ENCODE measurements at places on chromosomes 13 and 19.
A peak's percentile ranks its signal among the peaks of the same experiment; 100 is the strongest.

- no peak for DNase-seq
Observed at GRCh38 chr13:52695856-52696255, 43.2 kb downstream of the SUGT1 start.

GRCh38 chr13:29957320-29957719 lies 106.9 kb upstream of the UBL3 start:
- no peak for DNase-seq

- no peak for DNase-seq
Observed at GRCh38 chr19:50432221-50433028, at the start of gene MYBPC2. Gene MYBPC2 (plus strand): TSS chr19:50432892. CDS start chr19:50432954, 62 bp downstream.

- no peak for DNase-seq
Observed at GRCh38 chr19:49567861-49568441, 12.4 kb downstream of the NOSIP start.

- no peak for DNase-seq
Observed at GRCh38 chr19:4671185-4671851, 1.2 kb upstream of the MYDGF start.

- DNase-seq: no peak
Observed at GRCh38 chr19:5074830-5075394, 106.0 kb downstream of the KDM4B start.

DNA sequence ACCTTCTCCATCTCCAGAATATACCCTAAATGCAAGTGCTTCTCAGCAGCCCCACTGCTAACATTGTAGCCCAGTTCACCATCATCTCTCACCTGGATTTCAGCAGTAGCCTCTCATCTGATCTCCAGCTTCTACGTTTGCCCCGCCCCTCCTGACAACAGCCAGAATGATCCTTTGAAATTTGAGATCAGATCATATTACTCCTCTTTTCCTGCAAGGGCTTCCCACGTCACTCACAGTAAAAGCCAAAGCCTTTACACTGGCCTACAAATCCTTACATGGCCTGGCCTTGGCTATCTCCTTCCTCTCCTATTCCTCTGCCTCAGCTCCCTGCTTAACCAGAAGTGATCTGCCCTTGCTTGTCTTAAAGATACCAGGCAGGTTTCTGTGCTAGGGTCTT lies 94.3 kb upstream of the NBEA start:
- DNase-seq: no peak

DNA sequence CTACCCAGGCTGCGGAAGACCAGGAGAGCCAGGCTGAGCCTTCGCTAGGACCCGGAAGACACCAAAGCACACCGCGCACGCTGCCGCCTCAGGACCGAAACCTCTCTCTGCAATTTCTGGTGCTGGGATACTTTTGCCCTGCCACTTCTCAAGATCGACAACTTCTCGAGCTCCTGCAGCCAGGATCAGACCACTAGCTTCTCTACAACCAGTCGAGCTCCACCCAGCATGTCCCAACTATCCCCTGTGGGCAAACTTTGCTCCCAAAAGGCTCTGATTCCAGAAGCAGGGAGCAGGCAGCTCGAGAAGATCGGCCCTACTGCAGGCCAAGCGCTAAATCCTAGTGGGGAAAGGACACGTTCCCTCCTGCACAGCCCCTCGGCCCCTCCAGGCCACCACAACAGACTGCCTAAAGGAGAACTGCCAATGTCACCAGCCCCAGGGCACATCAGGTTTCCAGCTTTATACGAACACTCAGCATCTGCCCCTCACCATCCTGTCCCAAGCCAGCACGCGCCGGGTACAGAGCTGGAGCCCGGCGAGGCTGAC lies 979 bp downstream of the AKAP8 start:
- DNase-seq: peak; percentile 28

GRCh38 chr19:574658-575526 lies 2.5 kb downstream of the BSG start:
- DNase-seq: no peak

DNA sequence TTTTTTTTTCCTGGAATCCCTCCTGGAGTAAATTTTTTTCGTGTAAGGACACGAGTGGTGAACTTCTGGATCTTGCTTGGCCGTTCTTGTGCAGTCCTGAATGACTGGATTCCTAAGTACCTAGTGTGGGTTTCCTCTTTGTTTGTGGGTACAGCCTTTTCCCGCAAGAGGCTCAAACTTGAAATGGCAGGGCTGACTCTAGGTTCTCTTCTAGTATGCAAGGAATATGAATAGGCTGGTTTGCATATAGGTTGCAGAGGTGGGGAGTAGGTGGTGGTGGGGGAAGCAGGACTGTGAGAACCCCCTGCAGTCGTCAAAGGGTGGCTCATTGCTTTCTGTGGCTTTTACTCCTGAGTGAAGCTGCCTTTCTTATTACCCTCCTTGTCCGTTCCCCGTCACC lies 13.6 kb downstream of the UBAC2 start:
- DNase-seq: no peak

GRCh38 chr13:48266150-48266549 lies 33.1 kb downstream of the ITM2B start:
- DNase-seq: no peak

GRCh38 chr13:111278258-111278657 lies 42.2 kb upstream of the TEX29 start:
- DNase-seq: no peak

DNA sequence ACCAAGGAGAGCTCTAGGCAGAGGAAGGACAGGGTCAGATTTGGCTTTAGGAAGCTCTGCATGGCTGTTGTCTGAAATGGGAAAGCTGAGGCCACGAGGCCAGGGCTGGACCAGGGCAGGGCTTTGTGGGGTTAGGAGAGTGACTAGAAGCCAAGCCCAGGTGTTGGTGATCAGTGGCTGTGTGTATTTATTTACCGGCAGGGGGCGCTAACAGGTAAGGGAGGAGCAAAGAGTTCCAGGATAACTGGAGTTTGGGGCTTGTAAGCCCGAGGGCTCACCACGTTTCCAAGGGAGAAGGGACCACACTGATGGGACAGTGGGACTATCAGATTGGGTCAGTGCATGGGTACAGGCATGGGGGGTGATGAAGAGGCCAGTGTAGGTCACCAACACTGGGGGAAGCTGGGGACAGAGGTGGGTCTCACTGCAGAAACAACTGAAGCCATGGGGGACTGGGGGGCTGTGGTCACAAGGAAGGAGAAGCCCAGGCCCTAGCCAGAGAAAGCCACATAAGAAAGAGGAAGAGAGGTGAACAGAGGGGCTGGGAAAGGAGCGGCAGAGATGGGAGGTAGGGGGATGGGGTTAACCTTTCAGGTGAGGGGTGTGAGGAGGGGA lies 3.9 kb downstream of the TMEM147 start:
- no peak for DNase-seq

DNA sequence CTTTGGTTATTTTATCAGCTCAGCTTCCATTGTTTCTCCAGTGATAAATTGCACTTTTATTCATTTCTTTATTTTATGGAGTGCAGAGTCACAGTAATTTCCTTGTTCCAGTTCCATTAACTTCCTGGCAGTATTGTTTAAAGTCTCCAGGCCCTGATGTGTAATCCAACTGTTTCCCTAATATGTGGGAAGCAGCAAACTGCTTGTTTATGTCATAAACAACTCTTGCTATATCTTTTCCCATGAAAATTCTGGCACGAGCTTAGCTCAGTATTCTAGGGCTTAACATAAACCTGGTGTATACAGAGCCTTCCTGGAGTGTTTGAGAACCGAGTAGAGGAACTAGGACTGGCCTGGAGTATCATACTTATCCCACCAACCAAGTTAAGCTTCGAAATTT lies 83.5 kb upstream of the ARGLU1 start:
- DNase-seq: no peak

DNA sequence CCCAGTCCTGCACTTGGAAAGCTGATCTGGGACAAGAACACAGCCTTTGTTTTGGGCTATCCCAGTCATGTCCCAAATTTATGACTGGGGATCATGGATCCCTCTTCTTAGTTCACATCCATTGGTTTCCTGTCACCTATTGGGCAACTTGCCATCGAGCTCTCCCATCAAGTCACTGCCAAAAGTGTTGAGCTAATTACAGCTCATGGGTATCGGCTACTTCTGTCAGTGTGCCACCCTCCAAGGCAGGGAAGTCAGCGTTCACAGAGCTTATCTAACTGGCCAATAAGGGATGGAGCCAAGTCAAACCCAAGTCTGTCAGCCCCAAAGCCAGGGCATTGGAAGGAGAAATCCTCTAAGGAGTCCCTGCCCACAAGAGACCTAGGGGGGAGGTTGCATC lies 53.2 kb upstream of the KATNAL1 start:
- DNase-seq: no peak

DNA sequence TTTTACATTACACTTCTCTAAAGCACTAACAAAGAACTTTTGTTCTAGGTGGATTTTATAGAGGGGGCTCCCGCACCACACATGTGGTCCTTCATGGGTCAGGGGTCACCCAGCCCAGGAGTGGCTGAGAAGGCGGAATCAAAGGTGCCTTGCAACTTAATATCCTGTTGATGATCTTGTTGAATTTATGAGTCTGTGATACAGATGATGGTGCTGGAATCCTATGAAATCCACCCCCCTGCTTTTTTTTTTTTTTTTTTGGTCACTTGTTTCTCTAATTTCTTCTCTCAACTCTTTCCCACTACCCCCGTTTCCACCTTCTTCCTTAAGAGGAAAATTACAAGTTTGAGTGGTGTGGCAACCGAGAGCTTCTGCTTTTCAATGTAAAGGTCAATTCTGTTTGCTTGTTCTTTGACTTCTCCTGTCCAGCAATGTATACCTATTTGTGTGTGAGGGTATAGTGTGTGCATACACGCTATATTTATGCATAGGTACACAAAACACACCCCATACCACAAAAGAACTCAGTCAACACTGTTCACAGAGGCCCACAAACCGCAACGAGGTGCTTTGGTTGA lies 4.2 kb upstream of the ZIC2 start:
- no peak for DNase-seq

DNA sequence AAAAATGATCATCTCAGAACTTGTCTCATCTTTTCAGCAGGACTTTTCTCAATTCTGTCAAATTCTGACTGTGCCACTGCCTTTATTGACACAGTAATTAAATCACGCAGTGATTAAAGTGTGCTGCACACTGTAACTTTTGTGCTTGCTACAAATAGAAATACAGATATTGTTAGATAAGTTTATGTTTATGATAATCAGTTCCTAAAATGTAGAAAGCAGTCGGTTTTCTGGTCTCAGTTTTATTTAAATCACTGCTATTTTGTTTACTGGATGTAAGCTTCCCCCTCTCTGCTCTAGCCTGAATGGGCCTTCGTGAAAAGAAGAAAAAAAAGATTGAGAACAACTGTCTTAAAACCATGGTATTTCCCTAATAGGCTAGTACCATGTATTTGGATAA lies 258.8 kb upstream of the STARD13 start:
- no peak for DNase-seq

DNA sequence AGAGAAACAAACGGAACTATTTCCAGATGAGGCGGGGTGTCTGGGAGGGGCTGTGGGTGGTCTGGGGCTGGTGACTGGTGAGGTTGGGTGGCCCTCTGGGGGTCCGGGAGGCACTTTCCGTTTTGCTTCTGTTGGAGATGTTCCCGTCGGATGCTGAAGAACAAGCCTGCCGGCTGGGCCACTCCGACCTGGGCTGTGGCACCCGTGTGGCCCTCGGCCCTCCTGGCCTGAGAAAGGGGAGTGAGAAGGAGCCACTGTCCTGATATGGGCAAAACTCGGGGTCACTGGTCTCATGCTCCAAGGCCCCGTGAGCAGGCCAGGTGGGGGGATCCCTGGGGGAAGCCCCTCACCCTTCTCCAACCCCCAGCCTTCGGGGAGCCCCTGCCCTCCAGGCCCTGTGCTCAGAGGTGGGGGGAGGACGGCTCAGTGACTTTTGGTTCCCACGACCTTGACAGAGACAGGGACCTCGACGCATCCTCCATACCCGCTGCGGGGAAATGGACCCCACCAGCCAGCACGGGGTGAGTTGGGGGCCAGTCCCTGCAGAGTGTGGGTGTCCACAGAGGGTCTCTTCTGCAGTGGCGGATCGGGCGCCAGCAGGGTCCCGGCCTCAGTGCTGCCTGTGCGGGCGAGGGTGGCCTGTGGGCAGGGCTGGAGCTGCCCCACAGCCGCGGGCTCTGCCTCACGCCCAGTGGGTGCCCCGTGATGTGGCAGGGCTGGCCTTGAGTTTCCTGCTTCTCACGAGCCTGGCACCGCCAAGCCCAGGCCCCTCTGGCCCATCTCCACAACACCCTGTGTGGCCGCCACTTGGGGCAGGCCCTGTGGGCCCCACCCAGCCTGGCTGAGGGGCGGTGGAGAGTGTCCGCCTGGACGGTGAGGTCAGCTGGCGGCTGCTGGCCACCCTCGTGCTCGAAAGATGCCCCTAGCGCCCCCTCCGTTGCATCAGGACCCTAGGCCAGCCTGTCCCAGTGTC lies 4.4 kb upstream of the TBXA2R start:
- no peak for DNase-seq

DNA sequence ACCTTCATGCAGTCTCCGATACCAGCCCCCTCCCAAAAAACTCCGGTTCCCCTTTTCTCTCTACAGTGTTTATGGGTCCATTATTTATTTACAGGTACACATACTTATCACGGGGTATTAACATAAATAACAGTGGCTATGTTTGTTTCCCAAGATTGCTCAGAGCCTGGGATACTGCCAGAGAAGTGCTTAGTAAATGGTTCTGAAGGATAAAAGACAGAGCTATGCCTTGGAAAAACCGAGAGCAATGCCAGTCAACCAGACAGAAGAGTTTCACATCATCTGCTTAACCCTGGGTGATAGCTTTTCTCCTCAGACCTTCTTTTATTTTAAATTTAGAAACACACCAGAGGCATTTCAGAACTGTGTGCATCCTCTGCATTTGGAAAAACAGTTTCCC lies 61.3 kb downstream of the NUFIP1 start:
- no peak for DNase-seq

Measured in activated T-helper 1 cell treated with anti-CD3 and anti-CD28 coated beads, Interleukin-2, amount 50 U/mL, for 16 hours (primary cell).